GM18507 (cell line): ENCODE measurements at places on chromosomes 2 and 18.

DNA sequence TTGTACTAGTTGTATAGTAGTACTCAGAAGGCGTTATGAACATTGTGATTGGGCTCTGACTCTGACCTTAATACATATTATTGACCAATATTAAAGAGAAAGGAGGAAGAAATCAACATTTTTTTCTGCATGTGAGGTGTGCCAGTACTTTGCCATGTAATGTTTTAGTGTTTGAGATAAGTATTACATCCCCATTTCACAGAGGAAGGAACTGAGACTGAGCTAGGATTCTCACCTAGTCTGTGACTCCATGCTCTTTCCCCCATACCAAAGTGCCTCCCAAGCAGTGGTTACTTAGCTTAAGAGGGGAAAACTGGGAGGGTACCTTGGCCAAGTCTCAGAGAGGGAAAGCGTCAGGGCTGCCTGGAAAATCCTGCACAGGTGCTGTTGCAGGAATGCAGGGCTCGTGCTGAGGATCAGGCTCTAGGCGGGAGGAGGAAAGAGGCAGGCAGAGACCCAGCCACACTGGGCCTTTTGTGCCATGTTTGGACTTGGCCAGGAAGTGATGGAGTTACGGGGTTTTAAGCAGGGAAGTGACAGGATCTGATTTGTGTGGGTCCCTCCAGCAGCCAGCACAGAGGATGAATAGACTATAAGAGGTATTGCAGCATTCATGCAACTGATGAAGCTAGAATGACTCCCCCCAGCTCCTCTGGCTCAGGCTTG lies 1.7 kb downstream of the PNKD start:
- no peak for DNase-seq

GRCh38 chr2:228688007-228688645 lies 506.6 kb upstream of the SPHKAP start:
- DNase-seq, result no peak

DNA sequence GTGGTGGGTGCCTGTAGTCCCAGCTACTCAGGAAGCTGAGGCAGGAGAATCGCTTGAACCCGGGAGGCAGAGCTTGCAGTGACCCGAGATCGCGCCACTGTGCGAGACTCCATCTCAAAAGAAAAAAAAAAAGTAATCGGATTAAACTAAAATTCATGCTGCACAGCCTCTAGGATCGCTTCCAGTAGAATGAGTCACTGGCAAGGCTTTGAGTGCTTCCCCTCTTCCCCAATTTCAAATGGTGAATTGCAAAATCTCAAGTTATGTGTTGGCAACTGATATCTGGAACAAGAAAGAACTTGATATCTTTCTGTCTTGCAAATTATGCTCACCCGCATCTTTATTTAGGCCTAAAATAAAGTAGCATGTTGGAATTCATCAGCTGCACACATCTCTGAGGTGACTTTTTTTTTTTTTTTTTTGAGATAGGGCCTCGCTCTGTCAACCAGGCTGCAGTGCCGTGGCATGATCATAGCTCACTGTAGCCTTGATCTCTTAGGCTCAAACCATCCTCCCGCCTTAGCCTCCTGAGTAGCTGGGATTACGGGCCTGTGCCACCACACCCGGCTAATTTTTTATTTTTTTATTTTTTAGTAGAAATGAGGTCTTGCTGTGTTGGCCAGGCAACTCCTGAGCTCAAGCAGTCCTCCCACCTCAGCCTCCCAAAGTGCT lies 12.7 kb downstream of the TTC39C start:
- DNase-seq, result no peak

GRCh38 chr2:226184940-226185615 lies 614.5 kb downstream of the IRS1 start:
- DNase-seq, result no peak

GRCh38 chr18:1581581-1581980 lies 676.9 kb downstream of the ADCYAP1 start:
- no peak for DNase-seq

GRCh38 chr18:46239998-46240397 lies 135.8 kb downstream of the HAUS1 start:
- no peak for DNase-seq
